ENCODE measurements at places on chromosomes 1 and 21.

DNA sequence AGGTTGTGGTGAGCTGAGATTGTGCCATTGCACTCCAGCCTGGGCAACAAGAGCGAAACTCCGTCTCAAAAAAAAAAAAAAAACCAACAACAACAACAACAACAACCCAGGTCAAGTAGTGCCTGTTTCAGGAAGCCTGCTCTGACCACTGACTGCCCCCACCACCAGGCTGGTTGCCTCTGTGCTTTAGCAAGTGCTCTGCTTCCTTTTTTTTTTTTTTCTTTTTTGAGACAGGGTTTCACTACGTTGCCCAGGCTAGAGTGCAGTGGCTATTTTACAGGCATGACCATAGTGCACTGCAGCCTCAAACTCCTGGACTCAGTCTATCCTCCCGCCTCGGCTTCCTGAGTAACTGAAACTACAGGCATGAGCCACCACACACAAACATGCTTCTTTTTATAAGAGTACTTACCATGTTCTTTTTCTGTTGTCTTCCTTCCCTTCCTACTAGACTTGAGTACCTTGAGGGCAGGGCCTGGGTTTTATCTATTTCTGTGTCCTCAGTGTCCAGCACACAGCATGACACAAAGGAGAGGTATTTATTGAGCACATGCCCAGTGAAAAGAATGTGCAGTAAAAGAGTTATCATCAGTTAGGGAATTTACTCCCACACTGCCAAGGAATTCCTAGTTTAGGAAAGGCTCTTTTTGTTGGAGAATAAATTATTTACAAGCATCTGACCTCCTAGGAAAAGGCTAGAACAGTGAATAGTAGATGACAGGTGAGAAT is 9.9 kb upstream of the COA7 start:
- peak; percentile 91 for DNase-seq

DNA sequence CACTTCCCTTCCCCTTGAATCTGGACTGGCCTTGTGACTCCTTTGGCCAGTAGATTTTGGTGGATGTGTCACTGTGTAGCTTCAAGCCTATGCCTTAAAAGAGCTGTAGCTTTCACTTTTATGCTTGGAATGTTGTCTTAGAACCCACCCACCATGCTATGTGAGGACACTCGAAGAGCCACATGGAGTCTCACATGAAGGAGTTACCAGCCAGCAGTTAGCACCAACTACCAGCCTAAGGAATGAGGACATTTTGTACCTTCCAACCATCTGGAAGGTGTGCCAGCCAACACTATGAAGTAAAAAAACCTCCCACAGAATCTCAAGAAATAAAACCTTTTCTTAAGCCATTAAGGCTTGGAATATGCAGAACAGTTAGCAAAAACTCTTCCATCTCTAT is 50.6 kb downstream of the LRRC8B start:
- DNase-seq = no peak

DNA sequence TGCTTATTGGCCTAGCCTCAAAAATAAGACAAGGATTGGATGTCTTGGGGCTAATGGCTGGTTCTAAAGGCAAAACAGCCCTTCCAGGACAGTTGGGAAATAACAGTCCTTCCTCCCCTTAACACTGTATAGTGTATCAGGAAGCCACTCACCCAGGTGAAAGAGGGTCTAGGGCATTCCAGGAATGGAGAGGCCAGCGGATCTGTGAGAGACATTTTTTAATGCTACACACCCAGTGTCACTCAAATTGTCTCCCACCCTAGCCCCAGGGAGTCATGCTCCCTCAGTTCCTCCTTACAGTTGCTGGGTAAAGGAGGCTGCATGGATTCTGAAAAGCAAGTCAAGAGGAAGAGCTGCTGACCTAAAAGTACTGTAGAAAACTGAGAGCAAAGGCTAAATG is 24.1 kb upstream of the EXO1 start:
- DNase-seq = no peak

GRCh38 chr1:49864581-49864980 is 159.2 kb downstream of the AGBL4 start:
- no peak for DNase-seq

DNA sequence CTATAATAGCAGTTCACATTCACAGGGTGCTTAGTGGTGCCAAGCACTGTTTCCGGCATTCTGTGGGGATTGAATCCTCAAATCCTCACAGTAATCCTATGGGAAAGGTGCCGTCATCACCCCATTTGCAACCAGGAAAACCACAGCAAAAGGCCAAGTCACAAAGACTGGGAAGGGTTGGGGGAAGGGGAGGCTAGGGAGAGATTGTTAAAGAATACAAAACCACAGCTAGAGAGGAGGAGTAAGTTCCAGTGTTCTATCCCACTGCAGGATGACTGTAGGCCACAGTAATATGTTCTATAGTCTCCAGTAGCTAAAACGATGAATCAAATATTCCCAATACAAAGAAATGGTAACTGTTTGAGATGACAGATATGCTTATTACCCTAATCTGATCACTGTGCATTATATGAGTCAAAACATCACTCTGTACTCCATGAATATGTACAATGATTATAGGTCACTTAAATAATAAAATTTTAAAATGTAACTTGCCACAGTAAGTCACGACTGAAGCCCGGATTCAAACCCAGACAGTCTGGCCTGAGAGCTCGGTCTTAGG is 256.8 kb downstream of the TOMM20 start:
- DNase-seq = peak; percentile 64

GRCh38 chr1:228150120-228150460 is 360 bp downstream of the GJC2 start:
- DNase-seq = no peak

DNA sequence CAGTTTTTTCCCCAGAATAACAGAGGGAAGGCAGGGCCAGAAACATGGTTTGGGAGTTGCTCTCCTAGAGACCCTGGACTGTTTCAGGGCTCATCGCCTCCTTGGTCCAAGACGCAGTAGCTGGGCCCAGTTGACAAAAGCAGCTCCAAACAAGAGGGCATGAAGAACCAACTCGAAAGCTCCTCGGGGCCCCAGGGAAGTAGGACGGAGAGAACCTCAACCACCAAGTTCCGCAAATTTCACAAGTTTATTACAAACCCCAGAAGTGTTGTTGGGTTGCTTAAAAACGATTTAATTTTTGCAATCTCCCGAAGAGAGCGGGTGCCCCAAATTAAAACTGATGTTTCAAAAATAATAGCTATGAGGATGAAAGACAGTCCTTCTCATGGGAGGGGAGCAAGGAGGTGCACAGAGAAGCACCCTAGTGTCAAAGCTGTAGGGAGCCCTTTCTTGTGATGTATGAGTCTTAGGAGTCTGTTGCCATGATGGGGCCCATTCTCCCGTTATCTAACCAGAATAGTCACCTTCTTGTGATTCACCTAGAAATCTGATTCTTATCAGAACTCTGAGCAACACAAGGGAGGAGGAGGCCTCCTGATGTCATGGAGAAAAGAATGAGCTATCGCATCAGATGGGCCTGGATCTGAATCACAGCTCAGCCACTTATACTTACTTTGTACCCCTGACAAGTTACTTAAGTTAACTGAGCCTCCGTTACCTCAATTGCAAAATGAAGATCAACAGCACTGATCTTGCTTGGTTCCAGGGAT is 165.7 kb upstream of the IRF2BP2 start:
- DNase-seq = no peak

DNA sequence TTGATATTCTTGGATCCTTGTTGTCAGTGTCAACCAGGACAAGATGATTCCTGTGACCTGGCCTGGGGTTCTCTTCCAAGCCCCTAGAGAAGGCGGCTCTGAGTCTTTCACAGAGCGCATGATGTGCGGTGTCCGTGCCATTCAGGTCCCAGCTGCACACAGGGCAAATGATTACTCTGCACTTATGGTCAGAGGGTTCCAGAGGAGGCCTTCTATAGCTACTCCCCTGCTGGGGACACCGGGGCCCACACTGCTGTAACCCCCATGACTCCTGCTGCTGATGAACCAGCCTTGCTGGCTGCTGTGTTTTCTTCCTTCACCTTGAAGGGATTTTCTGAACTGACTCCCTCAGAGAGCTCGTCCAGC is 1.5 kb downstream of the PTGFRN start:
- DNase-seq = no peak

DNA sequence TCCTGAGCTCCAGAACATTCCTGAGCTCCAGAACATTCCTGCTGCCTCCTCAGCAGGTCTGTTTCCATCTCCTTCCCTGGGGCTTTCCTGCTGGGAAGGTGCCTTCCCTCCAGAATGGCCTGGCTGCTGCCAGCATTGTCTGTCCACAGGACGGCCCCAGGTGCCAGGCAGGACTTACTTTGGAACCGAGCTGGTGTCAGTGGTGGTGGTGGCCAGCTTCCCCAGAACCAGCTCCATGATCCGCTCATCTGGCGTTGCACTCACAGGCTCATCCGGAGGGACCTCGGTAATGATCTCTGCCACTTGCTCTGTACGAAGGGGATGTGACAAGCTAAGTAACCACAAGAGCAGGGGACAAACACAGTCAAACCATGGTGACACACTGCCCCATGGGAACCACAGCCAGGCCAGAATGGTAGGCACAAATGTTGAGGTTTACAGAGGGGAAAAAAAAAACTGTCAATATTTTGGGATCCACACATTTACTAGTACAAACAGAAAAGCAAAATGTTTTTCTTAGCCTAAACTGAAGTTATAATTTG is 41.3 kb downstream of the PRDM15 start:
- no peak for DNase-seq

DNA sequence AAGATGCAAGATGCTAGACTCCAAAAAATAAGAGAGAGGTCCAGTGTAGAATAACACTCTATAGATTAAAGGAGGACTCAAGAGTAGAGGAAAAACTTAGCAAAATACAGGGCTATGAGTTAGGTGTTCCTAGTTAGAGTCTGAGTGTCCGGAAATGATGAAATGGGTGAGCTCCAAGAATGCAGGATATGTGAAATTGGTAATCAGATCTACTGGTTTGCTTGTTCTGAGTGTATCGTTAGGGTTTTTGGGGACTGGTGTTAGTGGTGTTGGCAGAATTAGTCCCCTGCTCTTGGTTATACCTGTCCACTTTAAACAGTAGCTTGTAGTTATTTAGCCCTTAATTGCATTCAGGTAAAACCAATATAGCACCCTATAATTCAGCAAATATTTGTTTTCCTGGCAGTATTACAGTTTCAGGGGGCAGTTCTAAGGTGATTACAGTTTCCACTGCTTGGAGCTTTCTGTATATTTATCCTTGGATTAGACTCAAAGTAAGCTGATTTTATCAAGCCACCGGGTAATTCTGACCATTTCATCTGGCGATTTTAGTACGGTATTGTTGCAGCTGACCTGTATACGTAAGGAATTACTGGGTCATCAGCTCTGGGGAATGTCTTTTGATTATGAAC is 332.7 kb downstream of the CHRM3 start:
- DNase-seq = no peak

- no peak for DNase-seq
Observed at GRCh38 chr1:54465351-54465811, 59.2 kb upstream of the SSBP3 start.

GRCh38 chr1:113943028-113943811 is 14.1 kb downstream of the HIPK1 start:
- DNase-seq = peak; percentile 87

- peak; percentile 95 for DNase-seq
Observed at GRCh38 chr1:154404984-154405746, at the start of gene IL6R. TSS of gene IL6R (plus strand) at chr1:154405343. CDS start at chr1:154405630, 287 bp downstream.

DNA sequence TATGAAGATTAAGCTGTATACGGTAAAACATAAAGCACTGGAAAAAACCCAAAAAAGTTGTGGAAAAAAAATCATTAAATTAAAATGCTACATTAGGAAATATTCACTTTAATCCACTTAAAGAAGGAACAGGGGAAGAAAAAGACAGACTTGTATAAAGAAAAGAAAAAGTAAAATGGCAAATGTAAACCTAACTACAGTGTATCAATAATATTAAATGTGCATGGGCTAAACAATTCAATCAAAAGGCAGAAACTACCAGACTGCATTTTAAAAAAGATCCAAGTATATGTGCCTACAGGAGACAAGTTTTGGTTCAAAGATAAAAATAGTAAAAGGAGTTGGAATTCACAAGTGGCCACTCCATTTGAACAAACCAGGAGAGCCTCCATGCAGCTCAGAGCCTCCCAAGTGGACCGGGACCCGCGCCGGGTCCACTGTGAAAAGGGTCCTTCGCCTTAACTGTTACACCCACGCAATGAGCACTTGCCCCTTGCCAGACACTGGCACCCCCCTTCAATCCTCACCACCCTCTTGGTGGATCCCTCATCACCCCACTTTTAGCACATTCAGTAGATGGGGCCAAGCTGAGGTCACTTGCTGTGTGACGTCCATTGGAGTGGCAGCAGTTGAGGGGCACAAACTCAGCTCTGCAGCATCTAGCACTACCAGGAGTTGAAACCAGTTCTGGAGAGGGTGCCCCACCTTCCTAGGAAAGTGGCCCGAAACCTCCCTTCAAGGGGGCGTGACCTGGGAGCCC is 898 bp downstream of the C1orf174 start:
- DNase-seq = no peak

DNA sequence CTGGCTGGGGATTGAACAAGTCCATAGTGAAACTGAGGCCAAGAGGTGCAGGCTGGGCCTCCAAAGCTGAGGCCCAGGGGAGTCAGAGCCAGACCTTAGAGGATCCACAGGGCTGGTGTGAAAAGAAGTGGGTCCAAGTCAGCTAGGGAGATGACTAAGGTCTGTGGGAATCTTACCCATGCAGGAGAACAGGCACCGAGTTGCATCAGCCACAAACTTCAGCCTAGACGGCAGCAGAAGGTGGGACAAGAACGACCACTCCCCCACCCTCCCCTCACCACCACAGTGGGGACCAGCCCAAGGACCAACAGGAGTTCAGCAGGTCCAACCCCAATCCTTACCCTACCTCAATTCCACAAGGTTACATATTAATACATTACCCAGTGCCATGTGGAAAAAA is 282.3 kb downstream of the TTLL7 start:
- no peak for DNase-seq

- no peak for DNase-seq
Observed at GRCh38 chr1:6152181-6152580, 27.9 kb downstream of the CHD5 start.

GRCh38 chr1:27367160-27367650 is 444 bp upstream of the MAP3K6 start:
- DNase-seq = no peak

DNA sequence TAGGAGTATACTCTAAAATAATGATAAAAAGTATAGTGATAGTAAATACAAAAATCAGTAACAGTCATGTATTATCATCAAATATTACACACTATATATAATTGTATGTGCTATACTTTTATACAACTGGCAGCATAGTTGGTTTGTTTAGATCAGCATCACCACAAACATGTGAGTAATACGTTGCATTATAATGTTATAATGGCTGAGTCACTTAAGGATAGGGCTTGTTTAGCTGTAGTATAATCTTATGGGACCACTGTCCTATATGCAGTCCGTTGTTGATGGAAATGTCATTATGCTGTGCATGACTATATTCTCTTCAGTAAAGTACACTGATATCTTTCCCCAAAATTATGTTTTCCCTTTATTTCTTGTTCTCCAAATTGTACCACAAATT is 92.8 kb downstream of the LYPLAL1 start:
- no peak for DNase-seq

DNA sequence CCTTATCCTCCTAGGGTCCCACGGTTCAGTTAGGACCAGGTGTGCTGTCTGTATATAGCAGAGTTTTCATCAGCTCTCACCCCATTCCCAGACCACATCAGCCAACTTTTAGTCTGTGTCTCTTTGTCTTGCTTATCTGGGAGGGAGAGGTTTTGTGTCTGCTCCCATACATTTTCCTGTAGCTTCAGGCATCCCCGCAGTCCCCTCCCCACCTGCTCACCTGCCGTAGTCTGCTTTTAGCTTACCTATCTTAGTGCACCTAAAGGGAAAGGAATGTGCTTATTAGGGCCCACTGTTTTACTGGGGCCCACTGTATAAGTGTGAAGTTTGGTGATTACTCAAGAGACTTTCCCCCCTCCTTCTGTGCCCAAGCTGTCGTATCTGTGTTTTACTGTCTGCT is 225.1 kb downstream of the PLA2G4A start:
- DNase-seq = no peak

- DNase-seq = peak; percentile 15
Observed at GRCh38 chr1:40653851-40654537, 11.5 kb downstream of the RIMS3 start.
